ENCODE measurements at places on chromosomes 2 and 18.

- DNase-seq = no peak
These were observed 58.6 kb downstream of the SMCHD1 start for GRCh38 chr18:2714140-2714539.

DNA sequence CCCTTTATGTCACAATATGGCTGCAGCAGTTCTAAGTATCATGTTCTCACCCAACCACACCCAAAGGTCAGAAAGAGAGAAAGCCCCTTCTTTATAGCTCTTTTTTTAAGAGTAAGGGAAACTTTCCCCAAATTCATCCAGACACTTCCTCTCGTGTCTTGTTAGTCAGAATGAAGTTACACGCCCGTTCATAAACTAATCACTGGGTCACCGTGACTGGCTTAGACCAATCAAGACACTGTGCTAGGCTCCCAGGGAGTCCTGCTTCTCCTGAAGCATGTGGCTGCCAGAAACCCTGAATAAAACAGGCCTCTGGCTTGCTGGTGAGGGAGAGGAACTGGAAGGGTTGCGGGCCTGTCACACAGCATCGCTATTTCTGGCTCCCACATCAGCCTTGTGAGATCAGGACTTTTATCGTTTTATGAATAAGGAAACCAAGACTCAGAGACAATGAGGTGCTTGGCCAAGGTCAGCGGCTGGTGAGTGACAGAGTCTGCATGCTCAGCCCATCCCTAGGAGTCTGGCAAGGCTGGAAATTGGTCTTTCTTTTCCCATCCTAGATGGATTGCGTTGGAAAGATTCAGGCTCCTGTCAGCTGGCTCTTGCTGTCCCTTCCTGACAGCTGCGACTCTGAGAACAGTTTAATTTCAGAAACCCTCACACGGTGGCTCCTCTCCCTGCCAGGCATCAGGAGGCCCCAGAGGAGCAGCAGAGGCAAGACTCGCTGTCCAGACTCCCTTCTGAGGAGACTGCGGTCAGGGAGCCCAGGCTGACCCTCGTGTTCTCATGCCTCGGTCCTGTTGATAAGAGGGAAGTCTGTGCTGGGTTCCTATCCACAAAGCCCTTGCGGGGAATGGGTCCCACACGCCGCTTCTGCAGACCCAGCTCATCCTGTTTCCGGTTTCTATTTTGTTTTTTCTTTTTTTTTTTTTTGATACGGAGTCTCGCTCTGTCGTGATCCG, 104.5 kb upstream of the TAF1B start:
- DNase-seq = no peak

- DNase-seq = no peak
These were observed 56.5 kb upstream of the CDKL4 start for GRCh38 chr2:39300044-39300978.

GRCh38 chr18:63288311-63288710, 31.3 kb downstream of the BCL2 start:
- DNase-seq = no peak

DNA sequence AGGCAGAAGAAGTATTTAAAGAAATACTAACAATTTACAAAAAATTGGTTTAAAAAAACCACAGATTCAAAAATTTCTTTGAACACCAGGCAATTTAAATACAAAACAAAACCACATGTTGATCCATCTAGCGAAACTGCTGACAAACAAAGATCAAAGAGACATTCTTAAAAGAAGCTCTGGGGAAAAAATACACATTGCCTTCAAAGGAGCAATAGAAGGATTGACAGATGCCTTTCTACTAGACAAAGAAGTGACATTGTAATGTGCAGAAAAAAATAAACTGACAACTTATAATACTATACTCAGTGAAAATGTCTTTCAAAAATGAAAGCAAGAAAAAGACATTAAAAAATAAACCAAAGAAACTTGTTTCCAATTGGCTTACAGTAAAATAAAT, 12.6 kb upstream of the EIF2AK3 start:
- DNase-seq = no peak

Data from fibroblast of mammary gland (primary cell).